Activated CD8-positive, alpha-beta memory T cell treated with anti-CD3 and anti-CD28 coated beads for 1 hour (primary cell): ENCODE measurements at places on chromosomes 12 and 14.

- no peak for DNase-seq
Observed at GRCh38 chr14:96098309-96098998, 59.3 kb downstream of the C14orf132 start.

GRCh38 chr14:73710737-73711136 lies 3.4 kb downstream of the PNMA1 start:
- DNase-seq = no peak

DNA sequence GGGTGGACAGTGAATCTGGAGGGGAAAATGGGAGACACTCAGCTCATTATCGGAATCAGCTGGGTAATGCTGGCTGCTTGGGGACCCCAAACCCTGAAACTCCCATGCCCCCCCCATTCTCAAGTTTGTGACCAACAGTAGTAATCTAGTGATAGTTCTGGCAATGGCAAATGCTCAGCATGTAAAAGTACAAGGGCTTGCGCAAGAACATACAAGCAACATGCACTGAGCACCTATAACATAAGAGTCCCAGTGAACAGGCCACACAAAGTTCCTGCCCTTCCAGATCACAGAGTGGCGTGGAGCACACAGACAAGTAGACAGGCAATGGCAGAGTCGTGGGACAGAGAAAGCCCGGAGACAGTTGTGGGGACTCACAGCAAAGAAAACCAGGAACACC lies 407.9 kb downstream of the MED13L start:
- DNase-seq = no peak

- no peak for DNase-seq
Observed at GRCh38 chr12:7624478-7624877, 41.2 kb downstream of the APOBEC1 start.

DNA sequence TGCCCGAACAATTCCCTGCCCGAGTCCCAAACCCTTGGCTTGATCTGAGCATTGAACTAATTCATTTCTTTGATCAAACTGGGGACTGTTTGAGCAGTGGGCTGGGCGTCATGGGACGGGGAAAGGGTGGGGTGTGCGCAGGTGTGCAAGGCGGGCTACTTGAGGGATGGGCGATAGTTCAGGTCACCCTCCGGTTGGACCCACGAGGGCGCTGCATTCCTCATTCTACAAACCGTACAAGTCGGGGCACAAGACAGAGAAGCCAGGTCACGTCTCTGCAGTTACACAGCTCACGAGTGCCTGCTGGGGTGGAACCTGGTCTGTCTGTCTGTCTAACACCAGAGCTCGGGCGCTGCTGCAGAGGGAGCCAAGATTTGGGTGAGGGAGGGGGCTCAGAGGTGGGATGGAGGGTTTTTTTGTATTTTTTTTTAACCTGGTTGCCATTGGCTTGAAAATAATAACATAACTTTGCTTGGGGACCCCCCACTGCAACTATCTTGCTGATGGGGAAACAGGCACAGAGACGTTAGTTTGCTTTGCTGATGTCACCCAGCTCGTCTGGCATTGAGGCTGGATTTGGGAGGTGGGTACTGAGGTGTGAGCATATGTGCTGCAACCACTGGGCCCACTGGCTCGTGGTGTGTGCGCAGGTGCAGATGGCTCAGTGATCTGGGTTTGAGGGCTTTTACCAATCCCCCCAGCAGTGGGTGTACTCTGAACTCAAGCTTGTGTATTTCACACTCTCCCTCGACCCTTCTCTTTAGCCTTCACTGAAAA lies 7.6 kb upstream of the RTL1 start:
- no peak for DNase-seq

- DNase-seq = no peak
Observed at GRCh38 chr14:40494483-40494882, 1062.2 kb upstream of the FBXO33 start.

DNA sequence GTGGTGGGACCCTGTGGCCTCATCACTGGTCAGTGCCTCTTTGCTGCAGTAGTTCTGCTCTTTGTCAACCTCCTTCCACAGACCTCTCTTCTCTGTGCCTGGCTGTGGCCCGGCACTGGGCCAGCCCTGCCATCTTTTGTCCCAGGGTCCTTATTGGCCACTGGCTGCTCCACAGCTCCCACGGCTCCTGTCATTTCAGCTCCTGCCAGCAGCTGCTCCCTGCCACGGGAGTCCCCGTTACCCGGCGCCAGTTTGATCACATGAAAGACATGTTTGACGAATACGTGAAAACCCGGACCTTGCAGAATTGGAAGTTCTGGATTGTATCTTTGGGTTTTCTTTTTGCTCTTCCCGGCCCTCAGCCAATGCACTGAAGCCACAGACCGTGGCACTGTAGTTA lies 35.4 kb downstream of the IL31 start:
- no peak for DNase-seq

GRCh38 chr12:63305901-63306875 lies 155.2 kb upstream of the AVPR1A start:
- DNase-seq = no peak

- no peak for DNase-seq
Observed at GRCh38 chr12:5718073-5718472, 227.0 kb downstream of the ANO2 start.

- DNase-seq = no peak
Observed at GRCh38 chr12:20476551-20476950, 108.2 kb downstream of the PDE3A start.

GRCh38 chr12:93974252-93974651 lies 174.1 kb upstream of the PLXNC1 start:
- DNase-seq = no peak

DNA sequence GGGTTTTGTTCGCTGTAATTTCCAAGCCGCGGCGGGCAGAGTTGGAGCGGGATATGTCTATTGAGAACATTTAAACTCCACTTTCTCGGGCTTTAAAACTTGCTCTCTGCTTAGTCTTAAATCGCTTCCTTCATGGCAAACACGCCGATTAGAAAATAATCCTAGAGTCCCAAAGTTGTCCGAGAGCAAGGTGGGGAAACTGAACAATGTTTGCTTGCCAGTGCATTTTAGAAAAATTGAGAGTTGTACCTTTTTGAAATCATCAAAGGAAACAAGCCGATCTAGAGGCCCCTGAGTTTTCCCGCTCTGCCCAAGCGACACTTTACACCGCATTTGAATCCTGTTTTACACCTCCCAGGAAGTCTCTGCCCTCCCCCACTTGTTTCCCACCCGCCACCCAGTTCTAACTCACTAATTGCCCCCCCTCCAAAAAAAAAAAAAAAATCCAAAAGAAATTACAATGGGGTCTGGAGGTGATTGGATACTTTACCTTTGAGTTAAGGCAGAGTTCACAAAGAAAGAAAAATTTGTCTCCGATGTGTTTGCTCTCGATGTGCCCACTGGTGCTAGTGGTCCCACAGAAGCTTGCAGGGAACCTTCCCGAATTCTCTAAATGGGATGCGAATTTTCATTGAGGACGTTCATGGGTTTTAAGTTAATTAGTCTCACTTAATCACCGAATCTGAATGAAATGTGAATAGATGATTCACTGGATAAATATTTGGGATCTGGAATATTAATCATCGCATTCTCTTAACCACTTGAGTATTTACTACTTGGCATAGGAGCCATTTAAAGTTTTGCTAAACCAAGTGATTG lies 2.3 kb downstream of the HMGA2 start:
- no peak for DNase-seq

DNA sequence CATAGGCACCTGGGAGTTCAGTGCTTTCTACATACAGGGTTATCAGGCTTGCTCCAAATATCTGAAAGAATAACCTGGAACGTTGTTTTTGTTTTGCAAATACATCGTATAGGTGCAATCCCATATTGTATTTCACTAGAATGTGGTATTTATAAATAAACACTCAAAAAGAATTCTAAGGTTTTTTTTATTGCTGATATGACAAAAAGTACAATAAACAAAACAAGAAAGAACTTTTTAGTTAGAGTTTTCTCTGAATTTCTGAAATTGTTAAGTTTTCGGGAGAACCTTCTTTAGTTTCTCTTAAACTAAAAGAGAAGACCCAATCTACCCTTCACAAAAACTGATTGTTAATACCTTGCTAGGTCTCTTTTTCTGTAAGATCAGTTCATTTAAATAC lies 225.8 kb downstream of the CCDC59 start:
- no peak for DNase-seq

- no peak for DNase-seq
Observed at GRCh38 chr14:39641224-39641623, 209.0 kb upstream of the FBXO33 start.

GRCh38 chr12:60529261-60529660 lies 933.4 kb downstream of the SLC16A7 start:
- DNase-seq = no peak

GRCh38 chr14:78997811-78998210 lies 827.6 kb downstream of the NRXN3 start:
- no peak for DNase-seq

- DNase-seq = no peak
Observed at GRCh38 chr14:96206461-96206860, 1.8 kb downstream of the BDKRB2 start.

GRCh38 chr14:98181241-98181640 lies 1090.8 kb downstream of the BCL11B start:
- DNase-seq = no peak

GRCh38 chr12:92756898-92757596 lies 54.3 kb downstream of the PLEKHG7 start:
- DNase-seq = no peak

DNA sequence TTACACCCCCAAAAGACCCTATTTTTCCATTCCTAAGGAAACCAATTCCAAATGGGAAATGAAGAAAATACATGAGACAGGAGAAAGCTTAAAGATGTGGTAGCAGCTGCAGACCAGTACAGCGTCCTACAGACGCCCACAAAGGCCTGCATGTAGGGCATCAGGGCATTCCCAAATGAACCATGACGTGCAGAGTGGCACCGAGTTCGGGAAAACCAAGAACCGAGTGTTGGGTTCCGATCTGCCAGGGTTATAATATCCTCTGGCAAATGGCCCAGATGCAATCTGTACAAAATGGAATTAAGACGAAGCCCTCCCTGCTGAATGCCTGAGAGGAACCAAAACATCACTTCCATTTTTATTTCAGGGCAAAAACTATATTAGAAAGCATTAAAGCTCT lies 34.4 kb upstream of the SELPLG start:
- DNase-seq = no peak

DNA sequence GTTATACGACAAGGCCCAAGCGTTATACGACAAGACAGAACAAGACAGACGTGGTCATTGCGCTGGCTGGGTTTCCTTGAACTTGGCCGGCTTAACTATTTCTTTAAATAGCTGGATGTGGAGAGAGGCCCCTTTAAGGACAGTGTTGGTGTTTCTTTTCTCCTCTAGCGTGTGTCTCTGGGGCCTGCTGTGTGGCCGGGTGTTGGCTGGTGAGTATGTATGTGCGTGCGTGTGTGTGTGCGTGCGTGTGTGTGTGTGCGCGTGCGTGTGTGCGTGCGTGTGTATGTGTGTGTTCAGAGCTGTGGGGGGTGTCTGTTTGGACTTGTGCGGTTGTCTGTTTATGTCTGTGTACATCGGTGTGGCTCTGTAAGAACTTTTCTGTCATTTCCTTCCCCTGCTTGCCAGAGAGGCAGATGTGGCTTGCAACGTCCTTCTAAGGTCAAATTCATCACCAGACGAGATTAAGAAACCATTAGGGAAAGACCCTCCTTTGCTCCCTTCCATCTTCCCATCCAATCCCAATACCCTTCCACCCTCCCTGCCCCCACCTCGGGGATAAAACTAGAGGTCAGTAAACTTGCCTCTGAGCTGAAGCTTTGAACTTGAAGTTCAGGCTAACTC lies 78.6 kb upstream of the TBX3 start:
- no peak for DNase-seq

DNA sequence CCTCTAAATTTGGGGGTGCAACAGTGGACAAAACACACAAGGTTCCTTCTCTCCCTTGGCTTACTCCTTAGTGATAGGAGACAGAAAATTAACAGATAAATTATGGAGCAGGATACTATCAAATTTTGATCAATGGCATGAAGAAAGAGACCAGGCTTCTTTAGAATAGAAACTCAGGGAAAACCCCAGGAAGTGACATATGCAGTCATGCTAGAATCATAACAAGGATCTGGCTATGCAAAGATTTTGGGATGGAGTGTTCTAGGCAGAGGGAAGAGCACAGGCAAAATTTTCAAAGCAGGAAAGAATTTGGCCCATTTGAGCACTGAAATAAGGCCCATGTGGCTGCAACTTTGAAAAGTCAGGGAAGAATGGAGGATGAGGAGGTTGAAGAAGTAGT lies 182.3 kb upstream of the PLEKHG7 start:
- DNase-seq = no peak

DNA sequence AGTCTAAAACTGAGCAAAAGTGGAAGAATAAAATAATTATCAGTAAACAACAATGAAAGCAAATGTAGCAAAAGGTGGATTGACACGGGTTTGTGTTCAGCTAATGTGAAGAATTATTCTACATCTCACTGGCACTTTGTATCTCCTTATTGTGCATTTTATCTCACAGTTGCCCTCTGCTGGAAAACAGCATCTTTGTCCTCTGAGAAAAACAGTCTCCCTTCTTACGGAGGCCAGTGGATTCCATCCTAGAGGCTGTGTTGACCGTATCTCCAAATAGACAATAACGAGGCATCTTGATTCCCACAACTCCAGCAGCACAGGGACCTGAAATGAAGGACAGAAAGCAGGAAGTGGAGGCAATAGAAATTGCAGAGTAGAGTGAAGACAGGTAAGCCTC lies 51.3 kb upstream of the PLBD1 start:
- no peak for DNase-seq

DNA sequence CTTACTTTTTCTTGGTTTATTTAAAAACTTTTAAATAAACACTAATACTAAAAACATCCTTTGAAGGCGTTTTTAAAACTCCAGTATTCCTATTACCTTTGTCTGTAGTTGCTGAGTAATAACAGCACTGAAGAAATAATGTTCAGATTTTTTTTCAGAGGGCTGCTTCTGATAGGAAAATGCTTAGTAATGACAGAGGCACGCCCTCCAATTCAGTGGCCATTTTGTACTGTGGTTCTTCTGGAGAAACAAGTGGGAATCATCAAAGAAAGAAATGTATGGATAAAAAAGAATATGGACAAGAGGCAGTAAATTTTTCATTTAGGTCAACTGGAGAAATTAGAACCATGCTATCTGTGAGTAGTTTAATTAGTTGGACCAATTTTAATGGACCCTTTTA lies 13.6 kb downstream of the VEZT start:
- no peak for DNase-seq

- no peak for DNase-seq
Observed at GRCh38 chr12:34030591-34030990, 8.3 kb downstream of the ALG10 start.

DNA sequence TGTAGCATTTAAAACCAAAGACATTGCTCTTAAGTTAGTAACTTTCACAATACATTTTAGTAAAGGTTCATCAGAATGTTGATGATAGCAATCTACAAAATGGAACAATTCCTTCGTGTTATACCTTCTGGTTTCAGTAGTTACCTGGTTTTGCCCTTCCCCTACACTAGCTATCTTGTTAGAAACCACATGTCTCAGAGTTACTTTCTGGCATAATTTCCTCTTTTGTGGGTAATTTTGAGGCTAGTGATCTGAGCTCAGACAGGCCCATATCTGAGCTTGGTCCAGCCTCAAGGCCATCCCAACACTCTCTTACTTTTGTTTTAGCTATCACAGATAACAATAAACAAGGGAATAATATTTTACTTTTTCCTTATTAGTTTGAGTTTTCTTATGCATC lies 196.9 kb downstream of the KITLG start:
- no peak for DNase-seq
